Spleen (tissue), 13 donors: ENCODE measurements at places on chromosomes 12 and 14.

DNA sequence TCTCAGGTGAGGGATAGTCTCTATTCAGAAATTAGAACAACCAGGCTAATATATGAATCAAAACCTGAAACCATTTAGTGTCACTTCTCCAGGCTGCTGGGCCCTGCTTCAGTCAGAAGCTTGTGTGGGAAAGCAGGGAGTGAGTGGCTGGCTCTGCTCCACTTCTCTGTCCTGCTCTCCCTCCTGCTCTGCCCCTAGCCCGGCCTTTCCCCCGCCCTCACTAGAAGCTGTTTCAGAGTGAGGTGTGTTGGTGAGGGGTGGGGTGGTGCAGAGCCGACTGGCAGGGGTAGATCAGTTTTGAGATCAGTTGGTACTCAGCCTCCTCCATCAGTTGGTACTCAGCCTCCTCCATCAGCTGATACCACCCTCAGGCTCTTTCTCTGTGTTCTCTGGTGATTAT, 7.0 kb upstream of the PPP1R1A start:
- no peaks in the 10 kb centered on the region for H3K27me3 ChIP-seq
- no peak overlapping the region for H3K27ac ChIP-seq
- H3K36me3 ChIP-seq = no peaks in the 10 kb centered on the region

DNA sequence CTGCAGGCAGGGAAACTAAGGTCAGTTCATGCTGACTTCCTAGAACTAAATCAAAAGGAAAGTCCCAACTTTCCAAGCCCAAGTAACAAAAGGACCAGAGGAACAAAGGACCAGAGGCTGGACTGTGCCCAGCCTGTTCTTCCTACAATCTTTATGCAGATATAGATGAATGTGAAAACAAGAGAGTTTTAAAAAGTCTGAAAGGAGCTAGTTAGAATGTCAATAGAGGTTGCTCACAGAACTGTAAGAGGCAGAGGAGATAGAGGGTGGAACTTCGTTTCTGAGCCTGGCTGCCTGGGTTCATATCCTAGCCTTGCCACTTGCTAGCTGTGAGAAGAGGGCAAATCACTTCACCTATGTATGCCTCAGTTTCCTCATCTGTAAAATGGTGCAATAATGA, 30.0 kb upstream of the CCDC63 start:
- no peaks in the 10 kb centered on the region for H3K27me3 ChIP-seq
- DNase-seq = no peak
- H3K4me1 ChIP-seq = no peaks in the 10 kb centered on the region
- no peak overlapping the region for H3K27ac ChIP-seq
- no peaks in the 10 kb centered on the region for H3K36me3 ChIP-seq

GRCh38 chr14:100629696-100630095, 42.5 kb upstream of the BEGAIN start:
- H3K4me3 ChIP-seq = no peak overlapping the region
- no peaks in the 10 kb centered on the region for H3K4me1 ChIP-seq
- no peak for DNase-seq
- peaks cover 4% of the 10 kb centered on the region for H3K27me3 ChIP-seq
- no peak overlapping the region for H3K27ac ChIP-seq

- no peak for DNase-seq
- no peaks in the 10 kb centered on the region for H3K36me3 ChIP-seq
- H3K4me3 ChIP-seq = no peak overlapping the region
- peaks cover 85% of the 10 kb centered on the region for H3K27me3 ChIP-seq
- no peak overlapping the region for H3K27ac ChIP-seq
Measured at GRCh38 chr12:132327336-132328171, 1.8 kb downstream of the GALNT9 start.

DNA sequence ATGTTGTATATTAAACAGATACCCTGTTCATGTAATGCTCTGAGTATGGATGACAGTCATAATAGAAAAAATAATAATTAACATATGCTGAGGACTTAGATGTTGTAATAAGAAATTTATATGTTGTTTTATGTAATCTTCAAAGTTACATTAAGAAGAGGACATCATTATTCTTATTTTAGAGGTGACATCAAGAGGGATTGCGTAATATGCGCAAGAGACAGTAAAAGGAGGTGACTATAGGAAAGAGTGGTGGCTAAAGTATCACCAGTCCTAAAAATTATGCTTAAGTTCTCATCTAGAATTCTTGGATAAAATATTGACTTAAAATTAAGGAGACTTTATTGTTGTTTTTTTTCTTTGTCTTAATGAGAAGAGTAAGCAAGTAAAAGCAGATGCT, 323.9 kb downstream of the KCNC2 start:
- H3K36me3 ChIP-seq = no peaks in the 10 kb centered on the region
- H3K4me1 ChIP-seq = no peaks in the 10 kb centered on the region
- H3K4me3 ChIP-seq = no peak overlapping the region
- no peak overlapping the region for H3K27ac ChIP-seq
- no peaks in the 10 kb centered on the region for H3K27me3 ChIP-seq

GRCh38 chr12:107130830-107131611, 37.7 kb upstream of the CRY1 start:
- no peak overlapping the region for H3K4me3 ChIP-seq
- no peaks in the 10 kb centered on the region for H3K4me1 ChIP-seq
- DNase-seq = no peak

GRCh38 chr14:24332268-24332993, 2.4 kb downstream of the ADCY4 start:
- peak overlapping the region; percentile 40 for H3K4me3 ChIP-seq
- peaks cover 81% of the 10 kb centered on the region for H3K4me1 ChIP-seq
- no peaks in the 10 kb centered on the region for H3K27me3 ChIP-seq
- peak overlapping the region; percentile 41 for H3K27ac ChIP-seq
